SJSA1 (cell line): ENCODE measurements at places on chromosomes 1 and 21. TPM values are rescaled to one million over a fixed set of nuclear protein-coding genes. Genes with fewer than 3 reads are reported as not detected.

GRCh38 chr1:182974506-182975191 lies 21.7 kb upstream of the SHCBP1L start:
- DNase-seq, result no peak

DNA sequence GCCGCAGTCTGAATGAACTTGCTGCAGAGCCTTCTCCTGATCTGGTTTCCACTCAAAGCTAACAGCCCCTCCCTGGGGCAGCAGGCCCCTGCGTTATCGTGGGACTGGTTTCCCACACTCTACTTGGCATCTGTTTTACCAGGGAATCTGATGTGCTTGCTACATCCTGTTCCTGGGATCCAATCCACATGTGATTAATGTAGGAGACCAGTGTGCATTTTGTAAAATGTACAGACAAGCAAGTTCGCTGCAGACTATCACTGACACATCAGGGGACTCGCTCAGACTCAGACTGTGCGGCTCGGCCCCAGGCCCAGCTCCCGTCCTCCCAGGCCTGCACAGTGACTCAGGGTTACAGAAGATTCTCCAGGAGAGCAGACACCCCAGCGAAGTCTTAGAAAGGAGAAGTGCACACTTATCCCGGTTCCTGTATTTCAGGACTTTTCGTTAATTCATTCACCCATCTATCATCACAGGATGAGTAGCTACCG lies 340.1 kb downstream of the MATN1 start:
- DNase-seq, result no peak

DNA sequence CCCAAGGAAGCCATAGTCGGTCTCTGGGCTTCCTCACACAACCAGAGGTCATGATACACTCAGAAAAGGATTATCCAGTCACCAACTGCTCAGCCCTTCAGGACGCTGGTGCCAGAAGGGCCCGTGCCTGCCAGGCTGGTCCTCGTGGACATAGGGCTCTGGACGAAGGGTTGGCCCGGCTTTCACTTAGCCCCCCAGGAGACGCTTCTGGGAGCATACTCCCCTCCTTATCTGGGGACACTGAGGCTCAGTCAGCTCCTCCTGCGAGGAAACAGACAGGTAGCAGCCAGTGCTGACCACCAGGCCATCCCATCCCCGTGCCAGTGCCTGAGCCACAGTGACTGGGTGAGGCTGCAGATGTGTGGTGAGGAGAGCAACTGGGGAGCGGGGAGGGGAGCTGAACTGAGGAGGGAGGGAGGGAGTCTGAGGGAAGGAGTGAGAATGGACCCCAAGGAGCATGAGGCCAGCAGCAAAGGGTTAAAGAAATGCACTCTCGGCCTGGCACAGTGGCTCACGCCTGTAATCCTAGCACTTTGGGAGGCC lies 17.9 kb upstream of the LAPTM5 start:
- no peak for DNase-seq

DNA sequence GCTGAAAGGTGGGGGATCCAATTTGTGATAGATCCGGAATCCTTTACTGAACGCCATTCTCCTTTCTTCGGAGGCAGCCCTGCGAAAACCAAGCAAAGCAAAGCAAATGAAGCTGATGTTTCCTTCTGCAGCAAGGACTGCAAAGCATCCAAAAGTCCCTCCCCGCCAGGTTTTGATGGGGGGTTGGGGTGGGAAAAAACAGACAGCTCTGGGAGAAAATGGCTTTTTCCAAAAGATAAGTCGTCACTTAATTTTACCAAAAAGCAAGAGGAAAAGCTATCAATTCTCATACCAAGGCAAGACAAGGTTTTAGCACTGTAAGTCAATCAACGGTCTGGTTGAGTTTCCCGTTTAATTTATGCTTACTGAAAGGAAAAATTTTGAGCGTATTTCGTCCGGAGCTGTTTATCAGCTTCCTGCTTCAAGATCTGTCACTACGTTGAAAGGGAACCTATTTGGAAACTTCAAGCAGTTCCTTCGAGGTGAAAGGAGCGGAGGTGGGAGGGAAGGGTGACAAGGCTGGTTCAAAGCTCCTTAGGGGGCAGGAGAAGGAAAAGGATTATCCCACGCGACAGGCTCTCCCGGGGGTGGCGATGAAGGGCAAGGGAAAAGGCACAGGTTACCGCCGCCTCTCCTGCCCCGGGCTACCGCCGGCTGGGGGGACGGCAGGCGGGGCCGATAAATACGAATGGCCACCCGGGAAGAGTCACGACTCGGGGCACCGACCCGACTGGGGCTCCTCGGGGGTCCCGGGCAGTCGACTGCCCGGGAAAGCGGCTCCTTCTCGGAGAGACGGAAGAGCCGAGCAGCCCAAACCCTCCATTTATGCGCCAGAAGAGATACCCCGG lies 750 bp downstream of the SYNJ1 start:
- no peak for DNase-seq

- peak; percentile 69 for DNase-seq
Observed at GRCh38 chr1:6343506-6344405, 49.8 kb downstream of the ACOT7 start.

DNA sequence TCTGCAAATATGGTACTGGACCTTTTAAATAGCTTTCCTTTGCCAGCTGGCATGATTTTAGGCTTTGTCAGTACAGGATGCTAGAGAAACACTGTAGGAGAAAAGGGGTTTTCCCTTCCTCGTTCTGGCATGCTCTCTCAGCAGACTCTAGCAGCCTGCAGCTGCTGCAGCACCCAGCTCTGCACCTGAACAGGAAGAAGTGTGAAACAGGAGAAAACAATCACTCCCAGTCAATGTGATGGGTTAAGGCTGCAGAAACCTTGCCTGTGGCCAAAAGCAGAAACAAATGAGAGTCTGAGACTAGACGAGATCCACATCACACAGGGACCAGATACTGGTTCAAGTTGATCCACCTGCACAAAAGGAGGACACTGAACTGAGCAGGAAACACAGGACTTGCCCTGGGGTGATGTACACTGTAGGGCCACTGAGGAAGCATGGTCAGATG lies 21.2 kb downstream of the OVGP1 start:
- no peak for DNase-seq

DNA sequence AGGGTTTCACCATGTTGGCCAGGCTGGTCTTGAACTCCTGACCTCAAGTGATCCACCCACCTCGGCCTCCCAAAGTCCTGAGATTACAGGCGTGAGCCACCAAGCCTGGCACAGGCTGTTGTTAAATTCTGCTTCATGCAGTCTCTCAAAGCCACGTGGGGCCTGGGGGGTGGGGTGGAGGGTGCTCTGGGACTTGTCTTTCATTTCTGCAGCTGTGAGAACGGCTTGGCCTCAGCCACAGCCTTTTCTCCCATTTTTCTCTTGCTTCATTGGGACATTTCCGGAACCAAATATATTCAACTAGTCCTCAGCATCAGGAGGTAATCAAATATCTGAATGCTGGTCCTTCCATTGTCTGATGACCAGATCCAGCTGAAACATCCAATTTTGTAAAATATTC lies 27.6 kb upstream of the KCNE2 start:
- no peak for DNase-seq

DNA sequence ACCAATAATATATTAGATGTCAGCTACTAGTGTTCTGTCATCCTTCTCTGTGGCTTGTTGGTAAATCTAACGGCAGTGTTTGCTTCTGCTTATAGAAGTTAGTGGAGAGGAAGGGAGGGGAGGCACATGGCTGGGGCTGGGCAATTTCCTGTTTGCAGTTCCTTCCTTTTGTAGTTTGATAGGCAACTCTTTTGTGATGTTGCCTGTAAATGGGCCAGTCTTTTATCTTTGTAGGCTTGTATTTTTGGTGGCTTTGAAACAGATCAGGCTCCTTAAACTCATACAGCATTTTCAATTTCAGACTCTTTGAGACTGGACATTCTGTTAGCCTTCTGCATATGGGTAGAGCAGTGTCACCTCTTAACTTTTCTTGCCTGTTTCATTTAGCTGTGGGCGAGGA lies 48.1 kb downstream of the CDC14A start:
- DNase-seq, result no peak

CNR2 gene
- 0.08 TPM in 1 of 2 replicates, not detected in the other for total RNA-seq

HCN3 gene
- total RNA-seq, result 0.97 and 2.5 TPM in 2 replicates

PROK1 gene
- not detected in 2 replicates for total RNA-seq
